ENCODE measurements at places on chromosomes 2 and 18. TPM values are rescaled to one million over a fixed set of nuclear protein-coding genes. Genes with fewer than 3 reads are reported as not detected.

GRCh38 chr2:240889601-240890560, 6.1 kb downstream of the MAB21L4 start:
- DNase-seq, result no peak

- DNase-seq, result no peak
These were observed 32.2 kb downstream of the SGPP2 start for GRCh38 chr2:222456479-222457077.

GRCh38 chr18:36535202-36535935, 237.9 kb downstream of the FHOD3 start:
- DNase-seq, result no peak

Gene CHRND
- not detected for total RNA-seq

DNA sequence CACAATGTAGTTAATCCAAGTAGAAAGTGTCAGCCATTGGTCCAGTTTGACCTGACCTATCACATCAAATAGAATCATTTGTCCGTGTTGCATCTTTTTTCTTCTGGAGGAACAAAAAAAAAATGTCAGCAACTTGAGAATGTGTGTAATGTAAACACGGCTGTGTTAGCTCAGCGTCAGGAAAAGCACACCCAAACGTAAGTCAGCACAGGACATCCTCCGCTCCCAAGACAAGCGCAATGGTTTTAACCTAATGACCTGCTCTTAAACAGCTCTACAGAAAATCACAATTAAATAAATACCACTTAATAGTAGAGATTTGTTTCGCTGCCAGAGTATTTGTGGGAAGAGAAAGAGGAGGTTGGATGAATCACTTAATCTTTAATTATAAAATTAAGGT, 59.4 kb downstream of the OSR1 start:
- DNase-seq, result peak; percentile 77

DNA sequence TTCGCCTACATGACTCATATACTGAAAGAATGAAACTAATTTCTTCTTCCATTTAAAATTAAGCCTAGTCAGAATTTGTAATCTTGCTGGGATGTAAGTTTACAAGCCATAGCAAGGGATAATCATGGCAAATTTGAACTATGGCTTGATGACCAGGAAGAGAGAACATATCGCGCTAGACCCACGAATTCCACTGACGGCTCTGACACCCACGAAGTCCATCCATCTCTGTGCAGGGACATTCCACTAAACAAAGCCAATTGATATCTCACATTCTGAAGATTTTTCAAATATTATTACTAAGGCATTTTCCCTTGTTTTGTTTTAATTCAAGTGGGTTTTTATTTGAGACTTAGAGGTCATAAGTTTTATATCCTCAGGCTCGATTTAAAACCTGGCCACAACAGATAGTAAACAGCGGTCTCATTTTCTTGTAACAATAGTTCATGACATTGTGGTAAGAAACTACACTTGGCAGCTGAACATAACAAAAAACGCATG, 113.0 kb downstream of the QPCT start:
- DNase-seq, result peak; percentile 78

DNA sequence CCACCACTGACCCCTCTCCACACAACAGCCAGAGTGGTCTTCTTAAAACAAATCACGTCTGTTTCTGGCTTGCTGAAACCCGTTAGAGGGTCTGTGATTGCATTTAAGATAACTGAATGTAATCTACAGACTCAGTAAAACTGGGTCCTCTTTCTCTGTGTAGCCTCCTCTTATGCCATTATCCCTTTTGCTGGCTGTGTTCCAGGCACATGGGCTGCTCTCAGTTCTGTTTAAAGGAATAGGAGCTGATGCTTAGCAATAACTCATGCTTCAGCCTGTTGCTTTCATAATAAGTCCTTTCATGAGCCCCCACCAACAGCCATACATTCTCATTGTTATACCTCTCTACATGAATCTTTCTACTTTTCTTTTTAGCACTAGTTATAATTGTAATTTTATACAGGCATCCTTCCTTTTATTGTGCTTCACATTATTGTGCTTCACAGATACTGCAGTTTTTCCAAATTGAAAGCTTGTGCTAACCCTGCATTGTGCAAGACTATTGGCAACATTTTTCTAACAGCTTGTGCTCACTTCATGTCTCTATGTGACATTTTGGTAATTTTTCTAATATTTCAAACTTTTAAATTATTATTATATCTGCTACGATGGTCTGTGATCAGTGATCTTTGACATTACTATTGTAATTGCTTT, 782.6 kb downstream of the MBD2 start:
- DNase-seq, result no peak

Gene MRPS9
- 20.6 TPM for total RNA-seq

DNA sequence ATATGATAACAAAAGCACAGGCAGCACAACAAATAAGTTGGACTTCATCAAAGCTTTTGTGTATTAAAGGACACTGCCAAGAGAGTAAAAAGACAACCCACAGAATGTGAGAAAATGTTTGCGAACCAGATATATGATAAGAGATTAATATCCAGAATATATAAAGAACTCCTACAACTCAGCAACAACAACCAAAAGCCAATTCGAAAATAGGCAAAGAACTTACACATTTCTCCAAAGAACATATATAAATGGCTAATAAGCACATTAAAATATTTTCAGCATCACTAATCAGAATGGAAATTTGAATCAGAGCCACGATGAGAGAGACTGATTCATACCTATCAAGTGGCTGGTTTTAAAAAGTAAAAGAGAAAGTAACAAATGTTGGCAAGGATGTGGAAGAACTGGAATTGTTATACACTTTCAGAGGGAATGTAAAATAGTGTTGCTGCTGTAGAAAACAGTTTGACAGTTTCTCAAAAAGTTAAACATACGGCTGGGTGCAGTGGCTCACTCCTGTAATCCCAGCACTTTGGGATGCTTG, 25.2 kb downstream of the EPB41L5 start:
- DNase-seq, result peak; percentile 31

DNA sequence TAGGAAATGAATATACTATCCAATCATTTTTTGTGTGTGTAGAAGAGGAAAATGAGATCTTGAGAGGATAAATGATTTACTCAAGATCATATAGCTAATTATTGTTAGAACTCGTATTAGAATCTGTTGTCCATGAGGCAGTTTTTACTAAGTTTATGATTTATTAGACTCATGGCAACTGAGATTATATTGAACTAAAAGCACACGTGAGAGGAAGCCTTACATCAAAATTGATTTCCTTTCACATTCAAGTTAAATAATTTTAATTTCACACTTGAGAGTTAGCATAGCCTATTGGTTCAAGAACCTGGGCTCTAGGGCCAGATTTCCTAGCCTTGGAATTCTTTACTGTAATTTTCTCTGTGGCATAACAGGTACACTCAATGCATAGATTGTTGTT, 552.3 kb downstream of the ERBB4 start:
- no peak for DNase-seq

Gene CFAP53
- under 0.01 TPM for total RNA-seq

- DNase-seq, result no peak
These were observed 134.0 kb downstream of the PID1 start for GRCh38 chr2:229137066-229137465.

GRCh38 chr2:16134436-16135165, 194.3 kb downstream of the MYCN start:
- DNase-seq, result no peak

DNA sequence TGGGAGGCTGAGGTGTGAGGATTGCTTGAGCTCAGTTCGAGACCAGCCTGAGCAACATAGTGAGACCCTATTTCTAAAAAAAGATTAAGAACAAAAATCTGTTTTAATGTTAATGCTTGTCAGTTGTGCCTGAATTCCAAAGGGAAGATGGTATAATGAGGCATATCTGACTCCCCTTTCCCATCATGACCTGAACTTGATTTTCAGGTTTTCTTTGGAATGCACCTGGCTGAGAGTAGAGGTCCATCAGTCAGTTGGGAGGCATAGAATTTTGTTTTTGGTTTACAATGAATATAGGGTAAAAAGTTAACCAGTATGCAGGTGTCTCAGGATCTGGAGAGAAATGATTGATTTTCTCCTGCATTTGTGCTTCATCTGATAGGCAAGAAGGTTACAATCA, 20.4 kb downstream of the RPIA start:
- no peak for DNase-seq

GRCh38 chr18:62445386-62445917, 77.4 kb upstream of the ZCCHC2 start:
- no peak for DNase-seq

- DNase-seq, result no peak
These were observed 22.0 kb downstream of the NTSR2 start for GRCh38 chr2:11647834-11648600.

Gene ACTG2
- 349 TPM for total RNA-seq

DNA sequence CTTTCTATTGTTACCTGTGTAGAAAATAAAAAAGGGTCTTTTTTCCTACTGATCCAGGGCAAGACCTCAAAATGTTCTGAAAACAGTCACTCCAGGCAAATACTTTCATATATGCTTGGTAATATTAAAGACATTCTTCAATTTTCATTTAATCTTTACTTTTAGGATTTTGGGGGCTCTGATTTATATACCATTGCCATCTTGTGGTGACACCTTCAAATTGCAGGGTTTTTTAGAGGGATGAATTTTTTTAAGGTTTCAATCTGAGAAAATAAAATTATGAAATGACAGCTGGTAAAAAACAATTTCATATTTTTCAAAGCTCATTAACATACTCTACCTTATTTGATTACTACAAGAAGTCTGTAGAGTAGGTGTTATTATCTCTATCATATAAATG, 26.8 kb downstream of the MAPK4 start:
- DNase-seq, result no peak

GRCh38 chr2:43270930-43271615, 44.7 kb upstream of the ZFP36L2 start:
- DNase-seq, result no peak

GRCh38 chr2:101577173-101577572, 102.3 kb upstream of the RFX8 start:
- DNase-seq, result peak; percentile 46

DNA sequence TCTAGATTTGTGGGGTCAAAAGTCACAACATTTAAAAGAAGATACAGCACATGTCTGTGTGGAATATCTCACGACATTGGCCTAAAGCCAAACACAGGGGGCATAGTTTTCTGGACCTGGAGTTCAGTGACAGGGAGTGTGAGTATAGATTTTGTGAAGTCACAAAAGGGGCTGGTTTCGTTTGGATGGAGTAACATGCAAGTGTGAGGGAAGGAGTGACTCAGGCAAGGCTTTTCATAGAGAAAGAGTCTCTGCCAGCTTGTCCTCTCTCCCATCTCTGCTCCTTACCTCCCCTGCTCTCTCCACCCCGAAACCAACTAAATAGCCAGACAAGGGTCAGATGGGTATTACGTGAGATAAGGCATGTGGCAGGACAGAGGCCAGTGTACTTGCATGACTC, 3.7 kb upstream of the EPAS1 start:
- no peak for DNase-seq

DNA sequence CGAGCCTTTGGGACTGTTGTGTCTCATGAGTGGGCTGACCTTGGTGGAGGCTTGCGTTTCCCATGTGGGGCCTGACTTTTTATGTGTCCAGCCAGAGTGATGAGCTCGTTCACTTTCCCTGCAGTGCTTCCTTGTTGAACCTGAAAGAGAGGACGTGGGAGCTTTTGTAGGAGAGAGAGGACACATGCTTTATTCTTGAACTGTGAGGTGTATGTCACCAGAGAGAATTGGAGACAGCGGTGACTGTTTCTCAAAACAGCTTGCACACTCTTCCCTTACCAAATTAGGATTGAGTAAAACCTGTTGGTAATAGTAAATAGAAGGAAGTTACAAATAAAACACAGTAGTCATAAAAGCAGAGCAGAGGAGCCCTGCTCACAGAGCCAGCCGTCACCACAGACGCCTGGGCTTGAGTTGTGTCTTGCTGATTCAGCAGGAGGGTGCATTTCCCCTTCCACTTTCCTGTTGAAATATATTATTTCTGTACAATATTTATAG, 60.7 kb downstream of the INPP4A start:
- DNase-seq, result no peak

GRCh38 chr2:100239486-100240210, 82.7 kb downstream of the LONRF2 start:
- DNase-seq, result no peak

GRCh38 chr2:147628971-147629421, 215.8 kb upstream of the ACVR2A start:
- DNase-seq, result no peak

GRCh38 chr2:158602027-158602426, 145.3 kb downstream of the PKP4 start:
- no peak for DNase-seq

Gene SNORC
- 0.28 TPM for total RNA-seq

Gene ANKRD36B
- 19.4 TPM for total RNA-seq

DNA sequence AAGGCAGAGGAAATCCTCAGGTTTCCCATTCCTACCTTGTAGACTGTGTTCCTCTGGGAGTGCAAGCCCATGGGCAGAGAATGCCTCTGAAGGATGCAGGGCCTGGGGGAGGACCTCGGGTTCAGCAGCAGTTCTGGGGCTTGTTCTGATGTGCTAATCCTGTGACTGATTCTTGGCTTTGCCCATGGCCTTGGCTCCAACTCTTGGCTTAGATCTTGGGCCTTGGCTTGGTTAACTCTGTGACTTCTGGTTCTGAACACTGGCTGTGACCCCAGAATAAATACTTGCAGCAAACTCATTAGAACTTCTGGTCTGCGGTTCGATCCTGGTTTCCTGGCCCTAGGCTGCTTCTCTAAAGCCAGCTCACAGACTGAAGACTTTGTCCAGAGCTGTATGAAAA, 366.9 kb upstream of the ZEB2 start:
- DNase-seq, result no peak

Gene CRYGD
- not detected for total RNA-seq

Data from IMR-90 (cell line).